ENCODE measurements at places on chromosomes 12 and 14.

DNA sequence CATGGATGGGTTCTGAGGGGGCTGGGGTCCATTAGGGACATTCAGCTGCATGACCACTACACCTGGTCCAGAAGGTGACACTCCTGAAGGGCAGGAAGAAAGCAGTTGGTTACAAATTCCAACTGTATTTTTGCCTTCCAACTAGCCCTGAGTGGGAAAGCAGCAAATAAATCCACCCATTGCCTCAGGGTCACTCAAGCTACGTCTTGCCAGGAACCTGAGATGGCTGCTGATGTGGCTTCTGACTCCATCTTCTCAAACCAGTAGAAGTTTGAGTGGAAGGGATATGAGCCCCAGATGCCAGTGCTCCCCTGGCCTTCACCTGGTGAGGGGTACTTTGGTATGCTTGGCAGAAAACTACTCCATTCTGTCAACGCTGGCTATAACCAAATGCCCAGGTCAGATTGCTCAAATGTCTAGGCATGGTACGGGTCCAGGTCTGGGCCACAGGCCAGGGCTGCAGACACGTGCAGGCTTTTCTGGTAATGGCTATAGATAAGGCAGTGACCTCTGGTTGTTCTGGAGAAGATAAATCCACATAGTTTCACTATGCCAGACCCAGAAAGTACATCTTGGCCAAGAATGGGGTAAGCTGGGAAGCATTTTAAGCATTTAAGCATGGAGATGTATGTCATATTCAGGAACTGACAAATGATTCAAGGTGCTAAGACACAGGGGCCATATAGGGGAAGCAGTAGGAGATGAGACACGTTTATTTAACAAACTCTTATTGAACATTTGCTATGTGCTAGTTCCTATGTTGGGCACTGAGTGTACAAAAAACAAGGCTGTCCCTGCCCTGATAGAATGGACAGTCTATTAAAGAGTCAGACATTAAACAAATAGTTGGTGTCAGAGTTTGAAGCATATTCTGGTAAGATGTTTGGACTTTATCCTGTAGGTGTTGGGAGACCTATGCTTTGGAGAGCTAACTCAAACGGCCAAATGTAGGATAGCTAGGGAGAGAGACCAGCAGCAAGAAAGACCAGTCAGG lies 8.3 kb upstream of the STAC3 start:
- peak; percentile 47 for DNase-seq

GRCh38 chr12:19491863-19492262 lies 52.6 kb downstream of the AEBP2 start:
- no peak for DNase-seq

DNA sequence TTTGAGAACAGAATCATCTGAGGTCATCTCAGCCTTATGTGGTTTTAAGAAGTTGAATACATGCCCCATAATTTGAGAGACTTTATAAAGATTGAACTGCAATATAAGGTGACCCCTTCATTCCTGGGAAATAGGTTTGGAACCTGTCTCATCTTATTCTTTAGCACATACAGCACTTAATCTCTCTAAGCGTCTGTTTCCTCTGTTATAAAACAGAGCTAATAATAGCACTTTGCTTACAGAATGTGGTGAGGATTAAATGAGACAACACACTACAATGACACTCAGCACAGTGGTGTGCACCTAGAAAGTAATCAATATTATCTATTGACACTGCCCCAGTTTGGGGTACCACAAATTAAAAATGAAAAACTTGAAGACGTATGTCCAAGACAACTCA lies 102.1 kb downstream of the DUSP6 start:
- no peak for DNase-seq

- peak; percentile 56 for DNase-seq
Observed at GRCh38 chr12:57149245-57149900, 2.0 kb upstream of the LRP1-AS start.

DNA sequence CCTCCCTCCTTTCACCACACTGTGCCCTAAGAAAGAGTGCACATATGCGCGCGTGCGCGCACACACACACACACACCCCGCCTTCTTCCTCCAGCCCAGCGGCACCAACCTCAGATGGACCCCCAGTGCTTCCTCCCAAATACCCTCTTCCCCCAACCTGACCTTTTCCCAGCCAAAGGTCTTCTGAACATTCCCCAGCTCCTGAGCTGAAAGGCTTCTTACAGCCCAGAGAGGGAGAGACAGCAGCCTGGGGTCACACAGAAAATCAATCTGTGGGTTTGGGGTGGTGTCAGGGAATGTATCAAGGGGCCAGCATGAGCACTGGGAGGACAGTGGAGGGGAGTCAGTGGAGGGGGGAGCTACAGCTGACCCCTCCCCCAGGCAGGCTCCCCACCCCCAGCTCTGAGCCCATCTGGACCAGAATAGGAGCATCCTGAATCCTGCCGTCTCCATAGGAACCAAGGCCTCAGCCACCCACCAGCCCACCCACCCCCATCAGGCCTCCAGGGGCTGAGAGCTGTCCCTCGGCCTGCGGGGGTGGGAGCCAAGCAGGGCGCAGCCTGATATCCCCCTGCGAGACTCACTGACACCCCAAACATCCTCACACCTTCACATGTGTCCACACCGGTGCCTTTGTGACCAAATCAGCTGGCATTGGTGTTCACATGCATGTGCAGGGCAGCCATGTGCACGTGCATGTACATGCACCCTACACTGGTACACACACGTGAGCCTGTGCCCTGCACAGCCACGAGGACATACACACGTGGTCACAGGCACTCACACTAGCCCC lies 5.7 kb downstream of the RASAL1 start:
- no peak for DNase-seq

DNA sequence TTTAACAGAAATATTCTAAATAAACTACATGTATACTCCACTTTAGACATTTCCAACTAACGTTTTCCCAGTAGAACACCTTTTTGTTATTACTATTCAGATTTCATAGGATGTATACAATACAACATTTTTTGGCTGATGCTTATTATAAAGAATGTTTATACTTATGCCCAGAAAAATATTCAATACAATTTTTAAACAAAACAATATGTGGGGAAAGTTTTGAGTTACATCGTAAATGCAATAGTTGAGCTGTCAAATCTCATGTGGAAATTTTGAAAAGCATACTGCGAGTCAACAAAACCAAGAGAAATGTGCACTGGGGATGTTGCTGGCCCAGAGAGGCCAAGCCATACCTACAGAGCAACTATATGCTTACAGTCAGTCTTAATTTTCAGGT lies 18.2 kb upstream of the MON2 start:
- no peak for DNase-seq

- DNase-seq, result no peak
Observed at GRCh38 chr12:26749781-26750180, 83.2 kb downstream of the ITPR2 start.

GRCh38 chr12:33437598-33437997 lies 2.0 kb downstream of the SYT10 start:
- DNase-seq, result no peak

GRCh38 chr12:52658196-52658595 lies 6.2 kb upstream of the KRT2 start:
- DNase-seq, result no peak

- no peak for DNase-seq
Observed at GRCh38 chr12:90808568-90808967, 146.4 kb downstream of the CCER1 start.

DNA sequence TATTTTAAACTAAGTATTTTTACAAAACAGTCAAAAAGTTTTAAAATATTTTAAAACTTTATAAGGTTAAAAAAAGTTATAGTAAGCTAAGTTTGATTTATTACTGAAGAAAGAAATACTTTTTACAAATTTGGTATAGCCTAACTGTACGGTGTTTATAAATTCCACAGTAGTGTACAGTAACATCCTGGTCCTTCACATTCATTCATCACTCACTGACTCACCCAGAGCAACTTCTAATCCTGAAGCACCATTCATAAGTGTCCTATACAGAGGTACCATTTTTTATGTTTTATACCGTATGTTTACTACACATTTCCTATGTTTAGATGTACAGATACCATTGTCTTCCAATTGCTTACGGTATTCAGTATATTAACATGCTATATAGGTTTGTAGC lies 170.0 kb downstream of the KLHL28 start:
- no peak for DNase-seq

- no peak for DNase-seq
Observed at GRCh38 chr14:68805414-68805813, 12.5 kb upstream of the ZFP36L1 start.

GRCh38 chr12:44091948-44092606 lies 256.2 kb downstream of the TMEM117 start:
- DNase-seq, result no peak

GRCh38 chr12:82595941-82596340 lies 90.8 kb upstream of the TMTC2 start:
- DNase-seq, result no peak

- no peak for DNase-seq
Observed at GRCh38 chr12:87513536-87514280, 515.5 kb downstream of the C12orf50 start.

- DNase-seq, result no peak
Observed at GRCh38 chr12:48811437-48812090, 6.7 kb upstream of the CACNB3 start.

DNA sequence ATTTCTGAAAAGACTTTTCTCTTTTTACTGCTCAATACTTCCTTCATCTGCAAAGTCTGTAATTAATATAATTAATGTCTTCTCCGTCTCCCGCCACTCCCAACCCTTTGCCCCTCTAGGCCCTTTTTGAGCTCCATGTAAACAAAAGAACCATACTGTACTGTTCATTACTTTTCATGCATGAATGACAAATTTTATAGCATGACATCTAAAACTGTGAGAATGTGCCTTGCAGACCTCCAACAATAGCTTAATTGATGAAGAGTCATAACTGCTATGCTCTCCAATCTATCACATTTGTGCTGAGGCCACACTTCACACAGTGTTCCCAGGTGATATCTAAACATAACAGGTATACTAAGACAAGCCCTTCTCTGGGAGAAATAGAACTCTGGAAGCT lies 1122.7 kb upstream of the ATXN7L3B start:
- DNase-seq, result no peak

DNA sequence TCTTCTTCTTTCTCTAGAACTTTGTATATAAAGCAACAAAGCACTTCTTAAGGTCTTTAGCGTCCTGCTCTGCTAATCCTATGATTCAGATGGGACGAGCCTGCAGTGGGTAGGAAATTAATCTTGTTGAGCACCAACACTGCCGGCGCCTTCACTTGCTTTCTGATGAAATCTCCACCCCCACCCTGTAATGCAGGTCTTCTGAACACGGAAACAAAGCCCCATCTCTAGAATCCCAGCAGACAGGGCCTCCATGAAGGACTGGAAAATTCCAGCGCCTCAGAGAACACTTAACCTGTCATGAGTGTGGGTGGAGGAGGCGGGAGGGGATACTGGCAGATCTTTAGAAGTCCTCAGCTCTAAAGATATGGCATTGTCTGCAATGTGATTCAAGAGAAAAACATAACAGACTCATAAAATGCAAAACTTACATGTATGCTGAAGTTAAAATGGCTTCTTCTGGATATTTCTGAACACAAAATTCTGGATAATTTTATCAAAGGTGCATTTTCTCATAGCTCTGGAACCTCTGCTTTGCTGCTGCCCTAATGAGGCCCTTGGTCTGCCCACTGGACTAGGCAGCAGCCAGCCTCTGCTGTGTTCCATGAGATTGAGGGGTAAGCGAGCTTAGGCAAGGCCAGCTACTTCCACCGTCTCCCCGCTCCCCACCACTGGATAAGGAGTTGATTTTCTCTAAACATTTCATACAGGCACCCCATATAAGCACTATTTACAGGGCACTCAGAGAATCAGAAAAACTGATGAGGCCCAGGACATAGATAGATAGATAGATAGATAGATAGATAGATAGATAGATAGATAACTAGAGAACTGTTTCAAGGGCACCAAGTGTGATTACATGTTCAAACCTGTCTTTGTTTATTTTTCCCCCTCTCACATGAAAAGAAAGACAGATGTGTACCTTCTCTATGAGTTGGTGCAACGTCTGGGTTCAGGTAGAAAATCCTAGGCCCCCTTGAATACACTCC lies 43.1 kb downstream of the ZFP36L1 start:
- no peak for DNase-seq

GRCh38 chr14:34013721-34014060 lies 62.8 kb upstream of the EGLN3 start:
- no peak for DNase-seq

- DNase-seq, result no peak
Observed at GRCh38 chr14:52333823-52334657, 19.9 kb downstream of the PTGER2 start.

DNA sequence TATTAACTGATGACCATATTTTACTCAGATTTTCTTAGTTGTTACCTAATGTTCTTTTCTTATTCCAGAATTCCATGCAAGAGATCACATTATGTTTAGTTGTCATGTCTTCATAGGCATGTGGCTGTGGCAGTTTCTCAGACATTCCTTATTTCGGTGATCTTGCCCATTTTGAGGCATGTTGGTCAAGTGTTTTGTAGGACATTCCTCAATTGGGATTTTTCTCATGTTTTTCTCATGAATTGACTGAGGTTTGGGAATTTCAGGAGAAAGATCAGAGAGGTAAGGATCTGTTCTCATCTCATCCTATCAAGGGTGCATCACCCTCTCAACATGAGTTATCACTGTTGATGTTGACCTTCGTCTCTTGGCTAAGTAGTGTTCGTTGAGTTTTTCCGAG lies 81.3 kb downstream of the CHST11 start:
- DNase-seq, result no peak

DNA sequence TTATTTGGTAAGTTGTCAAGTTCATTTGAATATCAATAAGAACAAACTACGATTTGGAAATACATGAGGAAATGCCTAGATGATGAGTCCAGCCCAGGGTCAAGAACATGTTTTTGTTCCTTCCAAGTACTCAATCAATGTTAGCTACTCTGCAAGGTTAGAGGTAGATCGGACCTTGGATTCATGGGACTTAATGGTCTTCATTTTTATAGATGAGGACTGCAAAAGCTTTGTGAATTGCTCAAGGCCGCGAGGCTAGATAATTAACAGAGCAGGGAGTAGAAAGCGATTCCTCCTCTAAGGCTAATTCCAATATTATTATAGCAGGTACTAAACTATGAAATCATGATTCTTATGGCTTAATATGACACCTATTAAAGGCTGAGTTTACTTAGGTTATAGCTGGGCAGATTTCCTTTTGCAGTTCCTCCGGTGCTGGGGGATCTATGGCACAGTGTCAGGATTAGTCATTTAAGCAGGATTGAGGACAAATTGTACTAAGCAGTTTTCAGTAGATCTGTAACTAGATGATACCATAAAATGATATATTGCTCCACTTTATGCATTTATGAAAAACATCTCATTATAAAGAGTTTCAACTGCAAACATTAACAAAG lies 19.8 kb downstream of the NR1H4 start:
- DNase-seq, result no peak

DNA sequence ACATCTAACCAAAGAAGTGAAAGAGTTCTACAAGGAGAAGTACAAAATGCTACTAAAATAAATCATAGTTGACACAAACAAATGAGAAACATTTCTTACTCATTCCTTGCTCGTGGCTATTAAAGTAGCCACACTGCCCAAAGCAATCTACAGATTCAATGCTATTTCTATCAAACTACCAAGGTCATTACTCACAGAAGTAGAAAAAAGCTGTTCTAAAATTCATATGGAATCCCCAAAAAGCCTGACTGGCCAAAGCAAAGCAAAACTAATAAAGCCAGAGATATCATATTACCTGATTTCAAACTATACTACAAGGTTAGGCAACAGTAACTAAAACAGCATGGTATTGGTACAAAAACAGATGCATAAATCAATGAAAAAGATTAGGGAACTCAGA lies 305.6 kb downstream of the RPAP3 start:
- DNase-seq, result no peak

GRCh38 chr14:87305345-87305744 lies 687.6 kb downstream of the GALC start:
- DNase-seq, result no peak

Measured in gastrocnemius medialis (tissue), 4 donors.